Central memory CD8-positive, alpha-beta T cell (primary cell): ENCODE measurements at places on chromosomes 11 and 22.
A peak's percentile ranks its signal among the peaks of the same experiment; 100 is the strongest.

GRCh38 chr11:68372625-68373024 lies 60.2 kb downstream of the LRP5 start:
- no peak for DNase-seq
- H3K4me1 ChIP-seq = no peaks in the 10 kb centered on the region
- no peak overlapping the region for H3K27ac ChIP-seq
- no peaks in the 10 kb centered on the region for H3K27me3 ChIP-seq
- H3K4me3 ChIP-seq = no peak overlapping the region

- H3K4me3 ChIP-seq = peak overlapping the region; percentile 60
- no peak overlapping the region for H3K27ac ChIP-seq
- H3K4me1 ChIP-seq = peaks cover 16% of the 10 kb centered on the region
- DNase-seq = no peak
- H3K27me3 ChIP-seq = no peaks in the 10 kb centered on the region
- peaks cover 22% of the 10 kb centered on the region for H3K36me3 ChIP-seq
Measured at GRCh38 chr11:67302571-67303131, 679 bp upstream of the SSH3 start.

- H3K4me3 ChIP-seq = no peak overlapping the region
- DNase-seq = no peak
- no peaks in the 10 kb centered on the region for H3K27me3 ChIP-seq
- no peak overlapping the region for H3K27ac ChIP-seq
Measured at GRCh38 chr11:109808569-109808968, 284.6 kb upstream of the ZC3H12C start.

- no peaks in the 10 kb centered on the region for H3K27me3 ChIP-seq
- peak overlapping the region; percentile 88 for H3K27ac ChIP-seq
- no peaks in the 10 kb centered on the region for H3K36me3 ChIP-seq
Measured at GRCh38 chr11:119206511-119207414, 624 bp downstream of the CBL start.

DNA sequence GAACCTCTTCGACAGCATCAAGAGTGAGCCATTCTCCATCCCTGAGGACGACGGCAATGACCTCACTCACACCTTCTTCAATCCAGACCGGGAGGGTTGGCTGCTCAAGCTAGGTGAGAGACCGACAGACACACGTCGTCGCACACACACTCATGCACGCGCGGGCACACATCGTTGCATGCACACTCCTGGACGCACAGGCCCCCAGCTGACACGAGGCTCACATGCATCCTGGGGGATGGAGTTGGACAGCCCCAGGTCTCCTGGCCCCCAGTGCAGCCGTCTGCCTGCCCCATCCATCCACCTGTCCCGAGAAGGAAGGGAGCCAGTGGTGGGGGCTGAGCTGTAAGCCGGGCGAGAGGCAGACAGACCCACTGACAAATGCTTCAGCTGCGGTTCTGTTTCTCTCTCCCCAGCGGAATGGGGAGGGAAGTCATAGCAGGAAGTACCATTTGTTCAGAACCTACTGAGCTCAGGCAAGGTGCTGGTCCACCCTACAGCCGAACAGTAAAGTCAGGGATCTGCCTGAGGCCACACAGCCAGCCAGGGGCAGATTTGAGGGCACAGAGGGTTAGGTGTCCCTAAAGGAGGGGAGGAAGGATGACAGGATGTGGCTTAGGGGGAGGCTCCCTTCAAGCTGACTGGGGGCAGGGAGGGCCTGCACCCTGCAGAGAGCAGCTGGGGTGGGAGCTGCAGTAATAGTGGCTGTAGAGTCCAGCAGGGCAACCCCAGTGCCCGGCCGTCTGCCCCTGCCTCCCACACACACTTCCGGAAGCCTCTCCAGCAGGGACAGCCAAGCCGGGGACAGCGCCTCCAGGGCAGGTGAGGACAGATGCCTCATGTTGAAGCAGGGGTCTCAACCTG lies 27.1 kb downstream of the CYTH4 start:
- H3K36me3 ChIP-seq = peaks cover 41% of the 10 kb centered on the region
- peak overlapping the region; percentile 72 for H3K4me3 ChIP-seq
- H3K4me1 ChIP-seq = peaks cover 85% of the 10 kb centered on the region

GRCh38 chr22:19865141-19865829 lies 10.6 kb upstream of the GNB1L start:
- no peaks in the 10 kb centered on the region for H3K27me3 ChIP-seq
- no peak overlapping the region for H3K4me3 ChIP-seq
- no peak overlapping the region for H3K27ac ChIP-seq
- DNase-seq = no peak

DNA sequence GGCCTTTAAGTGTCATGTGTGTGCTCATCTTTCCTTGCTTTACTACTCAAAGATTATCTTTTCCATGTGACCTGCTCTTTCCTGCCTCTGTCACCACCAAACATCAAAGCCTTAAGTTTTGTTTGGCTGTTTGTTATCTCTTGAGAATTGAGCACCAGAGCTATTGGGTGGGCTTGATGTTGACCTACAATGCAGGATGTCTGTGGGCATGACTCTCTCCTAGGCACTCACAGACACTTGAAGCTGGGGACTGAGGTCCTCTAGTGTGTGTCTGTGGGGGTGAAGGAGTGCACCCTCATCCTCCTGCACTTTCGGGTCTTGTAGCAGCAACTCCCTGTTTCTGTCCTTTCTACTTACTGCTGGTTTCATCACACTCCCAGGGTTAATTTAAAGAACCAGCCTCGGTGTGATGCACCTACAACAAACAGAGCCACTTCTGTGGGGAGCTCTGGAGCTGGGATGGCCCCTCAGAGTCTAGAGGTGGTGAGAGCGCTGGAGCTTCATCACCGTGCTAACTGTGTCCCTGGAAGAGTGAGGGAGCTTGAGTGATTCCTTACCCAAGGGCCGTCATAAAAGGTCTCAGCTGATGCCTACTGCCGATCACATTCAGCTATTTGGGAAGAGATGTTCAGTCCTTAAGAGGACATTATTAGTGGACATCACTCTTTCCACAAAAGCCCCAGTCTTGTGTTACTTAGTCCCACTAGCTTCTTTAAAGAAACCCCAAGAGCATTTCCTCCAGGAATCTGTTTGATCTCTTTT lies 56.3 kb downstream of the LRRC74B start:
- H3K36me3 ChIP-seq = no peaks in the 10 kb centered on the region
- H3K4me3 ChIP-seq = peak overlapping the region; percentile 2
- DNase-seq = no peak
- H3K27ac ChIP-seq = no peak overlapping the region

DNA sequence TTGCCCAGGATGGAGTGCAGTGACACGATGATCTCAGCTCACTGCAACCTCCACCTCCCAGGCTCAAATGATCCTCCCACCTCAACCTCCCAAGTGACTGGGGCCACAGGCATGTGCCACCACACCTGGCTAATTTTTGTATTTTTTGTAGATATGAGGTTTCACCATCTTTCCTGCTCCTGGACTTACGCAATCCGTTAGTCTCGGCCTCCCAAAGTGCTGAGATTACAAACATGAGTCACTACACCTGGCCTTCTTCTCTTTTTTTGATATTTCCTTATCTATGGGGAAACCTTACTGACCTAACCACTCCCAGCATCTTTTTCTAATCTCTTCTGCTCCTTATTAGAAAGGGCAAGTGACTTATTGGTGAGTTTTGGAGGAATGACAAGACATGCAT lies 121.7 kb upstream of the CHORDC1 start:
- H3K27me3 ChIP-seq = no peaks in the 10 kb centered on the region
- H3K27ac ChIP-seq = no peak overlapping the region
- no peak for DNase-seq
- no peaks in the 10 kb centered on the region for H3K4me1 ChIP-seq
